ENCODE measurements at places on chromosomes 6 and 20. TPM values are rescaled to one million over a fixed set of nuclear protein-coding genes. Genes with fewer than 3 reads are reported as not detected.

DNA sequence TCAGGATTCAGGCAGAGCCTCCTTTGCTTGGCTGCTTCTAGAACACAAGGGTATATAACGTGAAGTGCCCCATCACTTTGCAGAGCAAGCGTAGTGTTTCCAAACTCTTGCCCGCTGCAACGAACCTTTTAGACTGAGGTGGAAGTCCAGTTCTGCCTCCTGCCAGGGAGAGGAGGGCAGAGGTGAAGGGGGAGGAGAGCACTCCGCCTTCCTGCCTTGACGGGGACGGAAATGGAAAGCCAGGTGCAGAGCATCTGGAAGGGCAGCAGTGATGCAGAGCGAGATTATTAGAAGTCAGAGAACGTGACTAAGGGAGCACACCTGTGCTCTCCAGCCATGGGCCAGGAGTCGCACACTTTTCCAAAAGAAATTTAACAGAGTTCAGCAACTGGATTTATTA, 63.4 kb downstream of the RREB1 start:
- no peak for DNase-seq

- no peak for DNase-seq
These were observed 18.3 kb upstream of the SHLD1 start for GRCh38 chr20:5731753-5732366.

GRCh38 chr6:154471609-154472362, 38.7 kb downstream of the CNKSR3 start:
- no peak for DNase-seq

GRCh38 chr20:22447447-22447778, 137.0 kb downstream of the FOXA2 start:
- no peak for DNase-seq

DNA sequence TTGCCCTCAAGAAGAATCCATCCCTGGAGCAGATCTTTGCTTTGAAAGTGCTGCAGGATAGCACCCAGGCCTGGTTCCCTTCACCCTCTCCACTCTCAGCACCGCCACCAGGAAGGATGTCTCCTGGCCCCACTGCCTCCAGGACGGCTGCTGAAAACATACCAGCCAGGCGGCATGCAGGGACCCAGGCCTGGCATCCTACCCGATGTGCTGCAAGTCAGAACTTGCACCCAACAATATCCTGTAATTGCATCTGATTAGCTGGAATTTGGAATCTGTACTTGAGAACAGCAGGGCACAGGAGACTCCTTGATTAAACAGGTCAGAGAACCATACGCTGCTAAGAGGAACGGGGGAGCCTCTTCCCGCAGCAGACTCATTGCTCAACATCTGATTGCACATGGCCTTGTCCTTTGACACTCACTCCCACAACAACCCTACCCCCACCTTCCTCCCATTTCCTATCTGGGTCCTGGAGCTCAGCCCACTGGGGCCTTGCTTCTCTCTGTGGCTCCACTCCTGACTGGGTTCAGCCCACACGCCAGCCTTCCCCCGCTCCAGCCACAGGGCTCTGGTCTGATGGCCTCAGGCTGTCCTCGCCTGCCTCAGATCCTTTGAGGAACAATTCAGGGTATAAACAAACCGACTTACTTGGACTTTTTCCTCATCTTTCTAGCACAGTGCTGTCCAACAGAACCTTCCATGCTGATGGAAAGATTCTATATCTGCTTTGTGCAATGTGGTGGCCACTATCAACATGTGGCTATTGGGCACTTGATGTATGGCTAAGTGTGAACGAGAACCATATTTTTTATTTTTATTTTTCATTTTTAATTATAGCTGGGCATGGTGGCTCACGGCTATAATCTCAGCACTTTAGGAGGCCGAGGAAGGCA, 78.0 kb downstream of the FGD2 start:
- no peak for DNase-seq

DNA sequence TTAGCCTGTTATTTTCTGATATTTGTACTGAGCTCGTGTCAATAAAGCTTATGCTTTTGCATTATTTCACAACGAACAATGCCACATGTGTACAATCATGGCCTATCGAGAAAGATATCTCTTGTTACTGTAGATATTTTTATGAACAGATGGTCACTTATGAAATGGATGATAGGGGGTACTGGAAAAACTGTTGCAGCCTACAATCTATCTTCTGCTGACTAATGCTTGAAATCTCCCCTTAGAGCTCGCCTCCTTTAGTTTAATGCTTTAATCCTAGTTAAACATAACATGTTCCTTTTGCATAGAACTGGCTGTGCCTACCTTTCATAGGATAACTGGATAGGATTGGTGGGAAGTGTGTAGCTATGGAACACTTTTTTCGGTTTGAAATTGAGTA, 296.2 kb downstream of the FARS2 start:
- no peak for DNase-seq

- no peak for DNase-seq
These were observed 40.3 kb upstream of the SIM1 start for GRCh38 chr6:100504786-100505737.

DNA sequence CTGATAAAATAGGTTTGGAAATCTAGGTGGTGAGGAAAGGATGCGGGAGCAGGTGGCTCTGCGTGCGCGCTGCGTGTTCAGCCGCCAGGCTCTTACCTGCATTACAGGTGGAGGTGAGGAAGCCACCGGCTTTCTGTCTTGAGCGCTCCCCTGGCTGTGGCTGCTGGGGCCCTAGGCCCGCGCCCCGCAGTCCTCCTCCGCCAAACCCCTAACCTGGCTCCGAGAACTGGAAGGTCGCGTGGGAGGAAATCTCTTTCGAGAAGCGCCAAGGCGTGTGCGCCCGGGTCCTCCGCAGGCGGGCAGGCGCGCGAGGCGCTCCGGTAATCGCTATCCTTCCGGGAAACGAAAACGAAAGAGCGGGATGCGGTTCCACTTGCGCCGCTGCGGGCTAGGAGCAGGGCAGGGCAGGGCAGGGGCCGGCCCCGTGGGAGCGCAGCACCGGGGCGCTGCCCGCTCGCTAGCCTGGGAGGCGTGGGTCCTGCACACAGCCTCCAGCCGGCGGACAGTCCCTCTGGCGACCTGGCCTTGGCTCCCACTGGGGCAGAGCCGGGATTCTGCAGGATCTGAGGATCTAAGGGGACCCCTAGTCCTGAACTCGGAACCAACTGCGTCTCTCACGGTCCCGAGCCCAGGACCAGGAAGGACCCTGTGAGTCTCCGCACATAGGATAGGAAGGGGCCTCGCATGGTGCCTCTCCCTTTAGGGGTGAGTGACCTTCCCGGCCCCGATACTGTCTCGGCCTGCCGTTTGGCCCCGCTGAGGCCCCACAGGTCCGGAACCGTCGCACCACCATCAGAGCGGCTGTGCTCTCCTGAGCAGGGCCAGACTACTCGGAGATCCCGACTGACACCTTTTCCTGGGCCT, at the start of gene ETV7:
Gene ETV7 (minus strand): TSS at position 230 of the 864 bp plus-strand sequence. CDS start 128 bp downstream, at position 102.
- DNase-seq: peak; percentile 60

- DNase-seq: no peak
These were observed 56.4 kb downstream of the RFX6 start for GRCh38 chr6:116933485-116933884.

GRCh38 chr6:22108199-22108598, 188.6 kb downstream of the PRL start:
- DNase-seq: no peak

DNA sequence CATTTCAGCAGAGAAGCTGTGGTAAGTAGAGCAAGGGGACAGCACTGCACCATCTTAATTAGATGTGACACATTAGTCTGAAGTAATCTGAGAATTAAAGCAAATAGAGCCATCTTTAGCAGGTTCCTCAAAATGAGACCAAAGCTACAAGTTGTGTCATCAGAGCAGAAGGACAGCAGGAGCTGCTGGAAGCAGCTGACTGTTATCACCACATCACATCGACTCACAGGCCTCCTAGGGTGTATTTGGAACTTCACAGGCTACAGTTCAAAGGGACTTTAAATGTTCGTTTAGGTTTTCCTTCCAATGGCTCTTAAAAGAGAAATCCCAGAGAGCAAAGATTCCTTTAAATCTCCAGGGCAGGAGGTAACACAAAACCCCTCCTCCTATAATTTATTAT, 69.5 kb downstream of the LCA5 start:
- DNase-seq: no peak

GRCh38 chr20:59818911-59819310, 114.5 kb downstream of the SYCP2 start:
- no peak for DNase-seq

DNA sequence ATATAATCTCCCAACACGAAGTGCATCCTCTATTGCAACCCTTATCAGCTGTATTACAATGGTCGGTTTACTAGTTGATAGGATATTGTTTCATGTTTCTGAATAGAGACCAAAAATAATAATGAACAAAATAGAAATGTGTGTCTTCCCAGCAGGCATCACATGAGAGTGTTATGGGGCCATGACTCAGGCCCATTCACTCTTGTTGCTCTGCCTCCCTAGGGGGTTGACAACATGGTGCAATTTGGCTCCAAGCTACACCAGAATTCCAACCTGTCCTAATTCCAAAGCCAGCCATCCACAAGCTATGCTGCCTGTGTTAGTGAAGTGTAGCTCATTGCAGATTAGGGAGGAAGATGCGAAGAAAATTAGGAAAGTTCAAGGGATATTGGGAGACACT, 13.1 kb upstream of the SAYSD1 start:
- DNase-seq: no peak

DNA sequence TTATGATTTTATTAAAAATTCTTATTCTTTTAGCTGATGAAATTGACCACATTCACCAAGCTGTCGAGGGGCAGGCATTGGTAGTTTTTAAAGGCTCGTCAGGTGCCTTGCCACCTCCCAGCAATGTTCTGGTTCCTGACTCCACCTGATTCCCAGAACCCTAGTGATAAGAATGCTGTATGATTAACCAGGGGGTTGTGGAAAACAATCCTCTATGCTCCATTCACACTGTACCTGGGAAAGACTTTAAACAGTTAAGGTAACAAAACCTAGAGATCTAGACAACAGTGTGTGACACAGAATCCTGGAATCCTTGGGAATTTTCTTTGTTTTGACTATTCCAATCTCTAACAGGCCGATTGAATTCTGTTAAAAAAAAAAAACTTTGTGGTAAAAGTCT, 165.7 kb upstream of the OLIG3 start:
- no peak for DNase-seq

GRCh38 chr6:143337201-143337949, 113.1 kb downstream of the ADAT2 start:
- peak; percentile 18 for DNase-seq

- DNase-seq: no peak
These were observed 10.7 kb upstream of the LAMP5 start for GRCh38 chr20:9503526-9504245.

DNA sequence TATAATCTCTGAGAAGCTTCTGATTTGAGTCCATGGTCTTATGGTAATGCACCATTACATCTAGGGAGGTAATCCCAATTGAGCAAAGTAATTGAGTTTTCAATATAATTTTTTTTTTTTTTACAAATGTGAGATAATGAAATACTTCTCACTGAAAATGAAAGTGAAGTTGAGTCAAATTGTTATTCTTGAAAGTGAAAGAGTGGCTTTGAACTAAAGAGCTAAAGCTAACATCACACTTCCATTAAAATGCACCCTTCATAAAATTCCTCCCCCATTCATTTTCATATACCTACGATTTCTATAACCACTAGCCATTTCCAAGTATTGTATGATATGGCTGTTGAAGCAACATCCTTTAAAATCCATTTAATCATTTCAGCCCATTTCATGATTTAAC, 149.1 kb upstream of the IMPG1 start:
- no peak for DNase-seq

- DNase-seq: no peak
These were observed 9.4 kb upstream of the SRC start for GRCh38 chr20:37336369-37337207.

DNA sequence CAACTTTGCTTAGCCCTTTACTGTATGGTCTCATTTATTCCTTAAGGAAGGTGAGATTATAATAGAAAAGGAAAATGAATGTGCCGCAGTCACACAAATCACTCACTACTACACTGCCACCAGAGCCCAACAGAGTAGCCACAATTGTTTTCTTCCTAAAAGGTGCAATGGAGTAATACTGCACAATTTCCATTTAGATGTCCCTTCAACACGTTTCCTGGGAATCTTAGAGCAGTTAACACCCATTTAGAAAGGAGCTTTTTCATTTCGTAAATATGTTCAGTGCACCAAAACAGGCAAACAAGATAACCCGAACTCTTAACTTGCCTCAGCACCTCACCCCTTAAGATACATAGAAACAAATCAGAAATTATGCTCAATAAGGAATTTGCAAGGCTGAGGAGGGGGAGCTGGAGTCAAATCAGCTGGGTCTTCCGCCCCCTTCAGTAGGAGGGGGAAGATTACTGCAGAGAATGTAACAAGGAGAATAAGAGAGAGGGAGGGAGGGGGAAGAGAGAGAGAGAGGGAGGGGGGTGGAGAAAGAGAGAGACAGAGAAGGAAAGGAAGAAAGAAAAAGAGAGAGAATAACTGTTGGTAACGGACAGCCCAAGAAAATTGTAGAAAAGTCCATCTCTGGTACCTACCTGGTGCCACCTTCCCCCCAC, 155.5 kb downstream of the BCAS1 start:
- DNase-seq: no peak

GRCh38 chr6:157586088-157586414, 205.1 kb downstream of the ZDHHC14 start:
- no peak for DNase-seq

GRCh38 chr6:13373488-13373886, 45.1 kb upstream of the TBC1D7 start:
- DNase-seq: no peak

- DNase-seq: no peak
These were observed 109.0 kb downstream of the HMGCLL1 start for GRCh38 chr6:55469951-55470366.

- no peak for DNase-seq
These were observed 23.5 kb downstream of the PTCHD4 start for GRCh38 chr6:48087448-48087847.

DNA sequence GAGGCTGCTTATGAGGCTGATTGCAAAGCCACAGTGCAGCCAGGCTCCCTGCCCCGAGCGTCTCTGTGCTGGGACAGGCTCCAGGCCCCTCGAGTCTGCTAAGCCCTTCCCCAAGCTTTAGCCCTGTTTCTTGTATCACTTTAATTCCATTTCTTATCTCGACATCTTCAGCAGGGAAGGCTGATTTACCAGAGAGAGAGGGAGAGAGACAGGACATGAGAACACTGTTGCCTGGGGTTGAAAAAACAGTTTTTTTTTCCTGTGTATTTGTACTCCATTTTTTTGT, 386.5 kb downstream of the SMOC2 start:
- DNase-seq: no peak

GRCh38 chr20:64056889-64057627, 5.9 kb upstream of the TCEA2 start:
- DNase-seq: peak; percentile 35

- DNase-seq: no peak
These were observed 31.2 kb upstream of the POPDC3 start for GRCh38 chr6:105210932-105211531.

- DNase-seq: no peak
These were observed 74.8 kb upstream of the KCNQ5 start for GRCh38 chr6:72547020-72547419.

- no peak for DNase-seq
These were observed 18.1 kb downstream of the BPI start for GRCh38 chr20:38321959-38322598.

- DNase-seq: no peak
These were observed 41.9 kb downstream of the ZFAND3 start for GRCh38 chr6:37861452-37861851.

Gene CTAGE9
- polyA plus RNA-seq: not detected

Gene KCNG1
- not detected for polyA plus RNA-seq

Gene GPR6
- polyA plus RNA-seq: not detected

Gene MACROD2
- polyA plus RNA-seq: not detected

Gene TMEM242
- polyA plus RNA-seq: 12.8 TPM

Gene RBM24
- not detected for polyA plus RNA-seq

Gene CCND3
- polyA plus RNA-seq: 474 TPM

Gene ARMH2
- polyA plus RNA-seq: 0.70 TPM

Gene SLC12A5
- not detected for polyA plus RNA-seq

Gene AKAP7
- 21.1 TPM for polyA plus RNA-seq

Gene C20orf204
- 0.39 TPM for polyA plus RNA-seq

Measured in naive thymus-derived CD4-positive, alpha-beta T cell (primary cell).